NCI-H146 (cell line): ENCODE measurements at places on chromosomes 12 and 14.

DNA sequence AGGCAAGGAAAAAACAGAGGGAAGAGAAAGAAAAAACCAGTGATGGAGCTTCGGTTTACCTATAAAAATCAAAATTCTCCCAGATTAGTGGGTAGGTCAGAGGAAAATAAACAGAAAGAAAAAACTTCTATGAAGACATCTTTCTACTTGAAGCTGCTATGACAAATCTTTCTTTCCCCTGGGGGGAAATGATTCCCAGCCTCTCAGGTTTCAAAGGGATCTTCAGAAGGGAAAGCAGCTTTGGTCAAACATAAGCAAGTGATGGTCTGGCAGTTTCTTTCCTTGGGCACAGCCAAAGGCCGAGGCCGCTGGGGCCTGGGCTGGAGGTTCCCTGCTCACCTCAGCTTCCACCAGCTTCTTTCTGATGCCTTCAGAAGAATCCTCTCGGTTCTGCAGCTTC lies 104.5 kb downstream of the PRKAB1 start:
- no peak for DNase-seq

- DNase-seq = no peak
Measured at GRCh38 chr14:70887737-70888499, 19.3 kb upstream of the PCNX1 start.

DNA sequence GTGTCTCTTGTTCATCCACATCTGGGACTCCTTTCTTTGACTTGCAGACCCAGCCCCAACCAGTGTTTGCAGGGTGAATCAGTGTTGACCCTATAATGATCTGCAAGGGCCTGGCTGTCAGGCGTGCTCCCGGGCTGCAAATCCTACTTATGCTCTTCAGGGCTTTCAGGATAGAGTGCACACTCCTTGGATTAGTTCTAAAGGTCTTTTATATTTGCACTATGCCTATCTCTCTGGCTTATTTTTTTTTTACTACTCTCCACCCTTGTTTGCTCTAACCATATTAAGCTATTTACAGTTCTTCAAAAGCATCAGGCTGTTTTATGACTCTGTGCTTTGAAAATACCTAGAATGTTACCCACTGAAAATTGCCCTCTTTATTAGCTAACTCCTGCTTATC lies 4.3 kb upstream of the PRICKLE1 start:
- DNase-seq = no peak

DNA sequence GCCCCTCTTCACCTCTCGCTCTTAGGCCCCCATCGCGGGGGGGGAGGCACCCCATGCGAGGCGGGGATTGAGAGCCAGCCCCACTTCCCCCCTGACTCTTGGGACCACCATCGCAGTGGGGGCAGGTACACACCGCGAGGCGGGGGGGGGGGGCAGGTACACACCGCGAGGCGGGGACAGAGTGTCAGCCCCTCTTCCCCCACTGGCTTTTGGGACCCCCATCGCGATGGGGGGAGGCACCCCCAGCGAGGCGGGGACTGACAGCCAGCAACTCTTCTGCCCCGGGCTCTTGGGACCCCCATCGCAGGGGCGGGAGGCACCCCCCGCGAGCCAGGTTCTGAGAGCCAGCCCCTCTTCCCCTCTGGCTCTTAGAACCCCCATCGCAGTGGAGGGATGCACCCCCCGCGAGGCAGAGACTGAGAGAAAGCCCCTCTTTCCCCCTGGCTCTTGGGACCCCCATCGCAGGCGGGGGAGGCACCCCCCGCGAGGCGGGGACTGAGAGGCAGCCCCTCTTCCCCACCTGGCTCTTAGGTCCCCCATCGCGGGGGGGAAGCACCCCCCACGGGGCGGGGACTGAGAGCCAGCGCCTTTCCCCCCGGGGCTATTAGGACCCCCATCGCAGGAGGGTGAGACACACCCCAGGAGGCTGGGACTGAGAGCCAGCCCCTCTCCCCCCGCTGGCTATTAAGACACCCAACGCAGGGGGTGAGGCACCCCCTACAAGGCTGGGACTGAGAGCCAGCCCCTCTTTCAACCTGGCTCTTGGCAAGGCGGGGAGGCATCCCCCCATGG lies 196.5 kb upstream of the PZP start:
- no peak for DNase-seq

GRCh38 chr12:54935235-54935951 lies 49.2 kb downstream of the TESPA1 start:
- DNase-seq = no peak

DNA sequence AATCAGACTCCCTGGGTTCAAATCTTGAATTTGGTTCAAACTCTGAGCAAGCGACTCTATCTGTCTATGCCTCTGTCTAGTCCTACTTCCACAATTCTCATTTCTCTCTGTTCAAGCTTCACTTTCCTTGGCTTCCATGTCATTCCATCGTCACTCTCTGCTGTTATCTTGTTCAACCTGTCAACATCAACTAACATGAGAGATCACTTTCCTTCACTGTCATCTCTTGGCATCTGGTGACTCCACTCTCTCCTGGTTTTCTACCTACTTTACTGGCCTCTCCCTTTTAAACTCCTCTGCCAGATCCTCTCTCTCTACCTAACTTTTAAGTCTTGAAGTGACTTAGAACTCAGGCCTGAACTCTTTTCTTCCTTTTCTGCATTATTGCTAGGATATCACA lies 240.2 kb downstream of the BCAT1 start:
- DNase-seq = no peak
